ENCODE measurements at places on chromosomes 11 and 22.

DNA sequence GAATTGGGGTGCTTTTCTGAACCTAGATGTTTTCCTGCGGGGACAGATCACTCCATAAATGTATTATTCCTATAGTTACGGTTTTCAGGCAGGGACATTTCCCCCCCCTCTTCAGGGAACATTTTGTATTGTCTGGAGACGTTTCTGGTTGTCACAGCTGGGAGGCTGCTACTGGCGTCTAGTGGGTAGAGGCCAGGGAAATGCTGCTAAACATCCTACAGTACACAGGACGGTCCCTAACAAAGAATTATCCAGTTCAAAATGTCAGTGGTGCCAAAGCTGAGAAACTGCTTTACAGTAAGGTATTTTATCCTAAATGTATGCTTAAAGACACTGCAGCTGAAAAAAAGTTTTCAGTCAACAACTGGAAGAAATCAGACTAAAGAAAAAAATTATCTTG is 19.4 kb downstream of the PIWIL4 start:
- no peak for DNase-seq

GRCh38 chr11:76604081-76604625 is 66.4 kb downstream of the LRRC32 start:
- no peak for DNase-seq

- peak; percentile 53 for DNase-seq
These were observed 29.2 kb downstream of the SC5D start for GRCh38 chr11:121321614-121322243.

GRCh38 chr22:43343262-43343669 is at the start of gene SCUBE1:
Gene SCUBE1 (minus strand): TSS chr22:43343372. CDS start chr22:43343261, 111 bp downstream.
- peak; percentile 55 for DNase-seq

DNA sequence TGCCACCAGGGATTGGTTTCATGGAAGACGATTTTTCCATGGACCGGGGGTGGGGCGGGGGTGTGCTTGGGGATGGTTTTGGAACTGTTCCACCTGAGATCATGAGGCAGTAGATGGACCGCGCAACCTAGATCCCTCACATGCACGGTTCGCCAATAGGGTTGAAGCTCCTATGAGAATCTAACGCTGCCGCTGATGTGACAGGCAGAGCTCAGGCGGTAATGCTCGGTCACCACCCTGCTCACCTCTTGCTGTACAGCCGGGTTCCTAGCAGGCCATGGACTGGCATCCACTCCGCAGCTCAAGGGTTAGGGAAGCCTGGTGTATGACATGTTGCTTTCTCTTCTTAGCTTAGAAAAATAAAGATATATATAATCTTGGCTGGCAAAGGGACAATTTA is 22.0 kb downstream of the RBX1 start:
- no peak for DNase-seq

- no peak for DNase-seq
These were observed 19.6 kb downstream of the ELP4 start for GRCh38 chr11:31529189-31529588.

DNA sequence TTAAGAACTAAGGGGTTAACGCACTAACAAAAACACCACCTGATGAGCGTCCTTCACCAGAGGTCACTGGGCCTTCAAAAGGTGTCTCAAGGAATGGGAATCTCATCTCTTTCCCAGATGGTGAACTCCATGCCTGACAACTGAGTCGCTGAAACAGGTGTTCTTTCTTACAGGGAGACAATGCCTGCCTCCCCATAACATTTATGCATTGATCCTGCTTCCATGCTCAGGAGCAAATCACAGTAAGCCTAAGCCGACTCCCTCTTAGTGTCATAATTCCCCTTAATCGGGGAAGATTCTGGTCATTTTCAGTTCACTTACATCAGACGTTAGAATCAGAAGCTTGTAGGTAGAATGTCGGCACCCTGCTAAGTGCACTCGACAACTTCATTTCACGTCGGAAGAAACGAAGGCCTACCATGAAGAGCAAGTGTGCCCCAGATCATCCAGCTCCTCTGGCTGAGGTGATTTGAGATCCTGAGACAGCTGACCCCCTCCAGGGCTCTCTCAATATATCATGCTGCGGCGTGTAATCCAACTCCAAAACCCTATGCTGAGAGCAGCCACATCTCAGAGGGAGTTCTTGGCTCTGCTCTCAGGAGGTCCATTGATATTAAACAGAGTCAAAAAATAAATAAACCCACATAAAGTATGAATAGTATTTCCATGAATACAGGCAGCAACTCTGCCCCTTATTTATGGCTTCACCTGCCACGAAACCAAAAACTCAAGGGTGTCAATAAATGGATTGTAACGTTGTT is 163.1 kb downstream of the LARGE1 start:
- no peak for DNase-seq

- DNase-seq = peak; percentile 73
These were observed 88.4 kb downstream of the SLC1A2 start for GRCh38 chr11:35330931-35331330.

DNA sequence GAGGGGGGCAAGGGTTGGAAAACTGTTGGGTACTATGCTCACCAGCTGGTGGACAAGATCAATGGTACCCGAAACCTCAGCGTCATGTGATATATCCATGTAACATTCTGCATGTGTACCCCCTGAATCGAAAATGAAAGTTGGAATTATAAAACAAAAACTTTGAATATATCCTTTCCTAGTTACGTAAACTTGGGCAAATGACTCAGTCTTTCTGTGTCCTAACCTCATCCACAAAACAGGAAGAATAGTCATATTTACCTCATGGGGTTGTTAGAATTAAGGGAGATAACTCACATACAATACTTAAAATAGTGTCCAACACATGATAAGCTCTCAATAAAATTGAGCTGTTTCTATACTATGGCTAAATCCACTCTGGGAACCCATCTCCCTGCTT is 620.1 kb upstream of the KIRREL3 start:
- DNase-seq = no peak

DNA sequence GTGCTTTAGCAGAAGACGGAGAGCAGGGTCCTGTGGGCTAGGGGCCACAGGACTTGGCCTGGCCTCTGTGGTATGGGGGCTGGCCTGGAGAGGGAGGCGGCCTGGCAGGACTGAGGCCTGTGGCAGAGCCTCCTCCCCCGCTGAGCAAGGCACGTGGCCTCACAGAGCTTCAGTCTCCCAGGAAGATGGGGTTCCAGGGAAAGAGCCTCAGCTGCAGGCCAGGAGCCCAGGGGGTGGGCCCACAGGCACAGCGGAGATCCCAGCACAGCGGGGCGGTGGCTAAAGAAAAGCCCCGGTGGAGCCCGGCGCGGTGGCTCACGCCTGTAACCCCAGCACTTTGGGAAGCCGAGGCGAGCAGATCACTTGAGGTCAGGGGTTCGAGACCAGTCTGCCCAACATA is 2.2 kb downstream of the MAPK12 start:
- no peak for DNase-seq

Measured in CD4-positive, alpha-beta T cell treated with Interleukin-12 subunit alpha and Interleukin-12 subunit beta, for 1 hour (primary cell).